Left lobe of liver (tissue), 2 donors: ENCODE measurements at places on chromosomes 6 and 20.

DNA sequence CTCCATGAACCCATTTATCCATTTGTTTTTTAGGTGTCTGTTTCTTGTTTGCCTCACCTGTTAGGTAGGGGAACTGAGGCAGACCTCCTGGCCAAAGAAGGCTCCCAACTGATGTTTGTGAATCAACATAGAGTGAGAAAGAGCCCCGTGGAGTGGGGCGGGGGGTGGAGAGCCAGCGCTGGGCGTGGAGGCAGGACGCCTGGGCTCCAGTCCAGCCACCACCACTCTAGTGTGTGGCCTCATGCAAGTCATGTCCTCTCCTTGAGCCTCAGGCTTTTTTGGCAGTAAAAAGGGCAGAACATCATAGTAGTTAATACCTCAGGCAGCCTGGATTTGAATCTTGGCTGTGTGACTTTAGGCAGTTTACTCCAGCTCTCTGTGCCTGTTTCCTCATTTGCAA is 42.2 kb upstream of the SCRT2 start:
- DNase-seq, result no peak

- DNase-seq, result no peak
Observed at GRCh38 chr6:23272536-23272935, 703.2 kb downstream of the HDGFL1 start.

GRCh38 chr6:143406673-143407072 is 43.8 kb downstream of the ADAT2 start:
- DNase-seq, result no peak

- no peak for DNase-seq
Observed at GRCh38 chr6:76768556-76768955, 694.7 kb downstream of the HTR1B start.

DNA sequence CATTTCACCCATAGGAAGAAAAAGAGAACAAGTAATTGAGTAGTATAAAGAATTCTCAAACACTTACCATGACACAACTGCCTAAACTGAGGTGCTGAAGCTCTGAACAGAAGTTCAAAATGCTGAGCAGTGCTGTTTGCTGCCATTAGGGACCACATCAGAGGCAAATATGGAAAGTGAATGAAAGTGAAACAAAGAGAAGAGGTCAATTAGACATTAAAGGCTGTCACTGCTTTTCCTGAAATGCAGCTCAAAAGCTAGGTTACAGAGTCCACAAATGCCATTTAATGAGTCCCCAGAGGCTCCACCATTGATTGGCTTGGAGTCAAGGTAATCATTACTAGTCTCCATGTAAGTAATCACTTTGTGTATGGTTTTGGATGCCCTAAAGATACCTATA is 46.1 kb downstream of the POU3F2 start:
- no peak for DNase-seq

- DNase-seq, result no peak
Observed at GRCh38 chr20:19508449-19508848, 249.6 kb upstream of the RIN2 start.

- no peak for DNase-seq
Observed at GRCh38 chr6:87623248-87623647, 33.3 kb downstream of the ORC3 start.

- peak; percentile 79 for DNase-seq
Observed at GRCh38 chr6:134482593-134483270, 164.8 kb upstream of the SGK1 start.

DNA sequence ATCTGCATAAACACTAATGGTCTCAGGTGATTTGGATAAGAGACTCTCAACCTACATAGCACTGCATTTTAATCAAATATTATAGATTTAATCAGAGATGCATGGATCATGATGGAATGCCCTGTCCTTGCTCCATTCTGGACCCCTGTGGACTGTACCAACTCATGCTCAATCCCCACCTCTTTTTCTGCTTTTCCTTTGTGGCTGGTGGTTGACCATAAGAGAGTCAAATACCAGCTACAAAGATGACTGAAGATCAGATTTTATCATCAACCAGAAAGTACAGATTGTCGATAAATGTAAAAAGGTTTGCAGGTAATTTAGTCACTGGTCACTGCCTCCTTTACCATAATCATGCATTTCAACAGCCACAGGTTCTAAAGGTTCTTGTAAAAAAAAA is 116.2 kb downstream of the ME1 start:
- DNase-seq, result no peak

- no peak for DNase-seq
Observed at GRCh38 chr20:20463933-20464374, 96.0 kb downstream of the INSM1 start.

- no peak for DNase-seq
Observed at GRCh38 chr6:81937296-81937937, 184.9 kb upstream of the TENT5A start.

DNA sequence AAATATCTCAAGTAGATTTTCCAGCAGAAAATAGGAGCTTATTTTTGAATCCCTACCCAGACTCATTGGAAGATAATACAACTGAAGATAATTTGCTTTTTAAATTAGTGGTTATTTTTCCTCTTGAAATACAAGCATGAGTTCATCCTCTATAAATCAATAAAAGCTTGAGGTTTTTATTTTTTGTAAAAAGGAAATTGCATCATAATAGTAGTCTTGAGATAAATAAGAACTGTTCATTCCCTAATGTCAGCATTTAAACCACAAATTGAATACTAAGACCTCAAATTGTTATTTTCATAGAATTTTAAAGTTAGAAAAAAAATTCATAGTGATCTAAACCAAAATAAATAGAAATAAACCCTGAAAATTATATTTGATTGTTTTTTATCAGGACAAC is 719.1 kb downstream of the CD109 start:
- DNase-seq, result no peak

- no peak for DNase-seq
Observed at GRCh38 chr6:27303613-27304272, 8.3 kb downstream of the POM121L2 start.

DNA sequence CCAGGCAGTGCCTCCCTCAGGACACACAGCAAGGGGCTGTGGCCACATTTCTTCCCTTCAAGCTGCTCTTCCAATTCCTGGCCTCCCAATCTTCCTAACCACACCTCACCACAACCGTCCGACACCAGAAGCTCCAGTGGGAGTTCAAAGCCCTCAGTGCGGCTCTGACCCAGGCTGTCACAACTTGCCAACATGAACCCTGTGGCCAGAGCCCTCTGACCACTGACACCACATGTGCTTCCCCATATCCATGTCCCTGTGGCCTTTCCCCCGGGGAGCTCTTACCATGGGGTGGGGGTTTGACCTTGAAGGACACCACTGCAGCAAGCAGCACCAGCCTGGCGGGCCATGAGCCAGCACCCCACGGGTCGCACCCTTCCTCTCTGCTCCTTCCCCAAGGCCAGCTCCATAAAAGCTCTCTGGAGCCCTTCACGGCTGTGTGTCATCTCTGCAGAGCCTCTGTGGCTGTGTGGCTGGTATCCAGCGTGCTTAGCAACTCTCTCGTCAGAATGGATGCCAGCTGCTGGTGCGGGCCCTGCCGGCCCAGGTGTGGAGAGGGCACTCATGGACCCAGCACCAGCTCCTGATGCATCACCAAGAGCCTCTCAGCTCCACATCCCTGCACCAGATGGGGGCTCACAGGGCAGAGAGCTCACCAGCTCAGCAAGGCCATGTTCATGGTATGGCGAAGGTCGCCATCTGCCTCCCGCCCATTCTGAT is 106.1 kb downstream of the PSMB1 start:
- no peak for DNase-seq

DNA sequence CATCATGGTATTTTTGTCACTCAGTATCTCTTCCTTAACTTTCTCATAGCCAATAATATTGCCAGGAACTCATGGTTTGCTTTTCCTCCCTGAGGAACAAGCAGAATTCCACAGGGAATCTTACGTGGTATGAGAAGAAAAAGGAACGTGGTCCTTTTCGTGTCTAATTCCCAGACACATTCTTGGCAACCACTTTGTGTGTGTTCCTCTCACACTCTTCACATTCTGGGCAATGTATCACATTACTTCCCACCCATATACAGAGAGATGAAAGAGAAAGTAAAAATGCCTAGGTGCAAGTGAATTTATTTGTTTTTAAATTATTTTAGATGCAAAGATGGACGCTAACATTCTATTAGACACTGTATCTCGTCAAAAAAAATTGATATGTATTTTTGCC is 102.7 kb downstream of the PTPRK start:
- no peak for DNase-seq

GRCh38 chr20:32248043-32248442 is 29.4 kb upstream of the KIF3B start:
- DNase-seq, result no peak

DNA sequence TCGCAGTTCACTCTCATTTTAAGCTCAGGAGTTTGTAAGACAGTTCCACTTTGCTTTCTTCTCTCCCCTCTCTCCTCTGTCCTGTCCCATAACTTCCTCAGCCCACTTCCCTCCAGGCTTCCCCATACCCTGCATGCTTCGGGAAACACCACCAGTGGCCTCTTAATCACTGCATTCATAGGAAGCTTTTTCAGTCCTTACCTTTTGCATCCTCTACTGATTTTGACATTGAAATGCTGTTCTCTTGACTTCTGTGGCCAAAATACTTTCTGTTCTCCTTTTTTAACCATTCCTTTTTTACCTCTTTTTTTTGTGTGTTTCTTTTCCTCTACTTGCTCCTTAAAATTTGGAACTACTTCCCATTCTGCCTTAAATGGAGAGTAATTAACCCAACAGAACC is 69.7 kb downstream of the HIVEP1 start:
- DNase-seq, result no peak

DNA sequence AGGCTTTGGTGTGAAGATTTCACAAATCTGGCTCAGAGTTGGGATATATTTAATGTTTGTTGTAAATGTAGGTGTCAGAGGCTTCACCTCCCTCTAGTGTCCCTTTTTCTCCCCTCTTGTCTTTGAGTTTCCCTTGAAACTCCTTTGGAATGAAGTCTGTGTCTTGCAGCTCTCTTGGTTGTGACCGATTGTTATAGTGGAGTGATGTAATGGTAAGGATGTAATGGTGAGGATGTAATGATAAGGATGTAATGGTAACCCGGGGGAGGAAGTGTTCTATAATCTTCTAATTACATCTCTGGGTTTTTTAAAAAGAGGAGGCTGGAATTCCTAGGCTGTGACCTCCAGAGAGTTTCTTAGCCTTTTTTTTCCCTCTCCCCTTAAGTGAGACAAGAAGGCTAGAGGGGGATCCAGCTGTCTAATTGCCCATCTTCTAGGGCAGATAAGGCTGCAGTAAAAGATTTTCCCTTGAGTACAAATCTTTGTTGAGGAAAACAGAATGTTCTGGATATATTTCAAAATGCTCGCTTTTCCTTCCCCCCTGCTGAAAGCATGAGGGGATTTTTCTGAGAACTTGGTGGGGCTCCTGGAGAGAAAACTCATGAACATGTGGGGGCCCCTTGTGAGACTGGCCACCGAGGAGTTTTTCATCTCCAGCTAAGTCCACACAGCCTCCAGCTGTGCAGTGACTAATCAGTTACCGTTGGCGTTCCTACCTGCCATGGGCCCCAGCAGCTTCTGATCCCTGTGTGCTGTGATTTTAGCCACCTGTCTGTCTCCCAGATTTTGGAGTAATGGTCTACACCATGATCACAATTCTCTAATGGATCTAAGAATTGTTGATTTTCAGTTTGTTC is 156.7 kb upstream of the PMEPA1 start:
- DNase-seq, result no peak

DNA sequence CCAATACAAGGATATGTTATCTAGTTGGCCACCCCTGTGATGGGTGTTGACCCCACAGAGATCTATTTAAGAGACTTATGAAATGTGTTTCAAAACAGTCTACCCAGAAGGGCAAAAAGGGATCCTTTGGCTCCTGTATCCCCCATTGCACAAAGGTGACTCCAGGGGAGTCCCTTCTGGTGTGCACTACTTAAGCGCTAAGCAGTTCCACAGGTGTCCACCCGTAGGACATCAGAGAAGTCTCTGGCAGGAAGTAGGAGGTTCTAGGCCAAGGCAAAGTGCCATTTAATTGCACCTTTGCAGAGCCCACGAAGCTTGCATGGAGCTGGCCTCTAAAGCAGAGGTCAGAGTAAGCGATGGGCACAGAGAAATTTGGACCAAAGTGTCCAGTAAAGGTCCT is 147.7 kb downstream of the MRPL14 start:
- no peak for DNase-seq

GRCh38 chr20:51022803-51023616 is at the start of gene KCNG1:
TSS of gene KCNG1 (minus strand) at chr20:51023107. CDS start at chr20:51010338, 12,769 bp downstream.
- peak; percentile 64 for DNase-seq
